ENCODE measurements at places on chromosomes 3 and 15. TPM values are rescaled to one million over a fixed set of nuclear protein-coding genes. Genes with fewer than 3 reads are reported as not detected.

LSG1 gene
- total RNA-seq: 77.5 TPM

RBM5 gene
- 53.4 TPM for total RNA-seq

MORC1 gene
- total RNA-seq: not detected

MKRN3 gene
- total RNA-seq: 12.4 TPM

GPR156 gene
- 0.91 TPM for total RNA-seq

PLA2G4D gene
- not detected for total RNA-seq

SUCNR1 gene
- not detected for total RNA-seq

TMF1 gene
- 2.7 TPM for total RNA-seq

MKRN2 gene
- 25.5 TPM for total RNA-seq
